Peyer's patch (tissue), 4 donors: ENCODE measurements at places on chromosomes 7 and 10.

- H3K27ac ChIP-seq = no peak overlapping the region
- no peak overlapping the region for H3K4me3 ChIP-seq
- no peak for DNase-seq
Observed at GRCh38 chr7:26090927-26091519, 61.0 kb upstream of the NFE2L3 start.

DNA sequence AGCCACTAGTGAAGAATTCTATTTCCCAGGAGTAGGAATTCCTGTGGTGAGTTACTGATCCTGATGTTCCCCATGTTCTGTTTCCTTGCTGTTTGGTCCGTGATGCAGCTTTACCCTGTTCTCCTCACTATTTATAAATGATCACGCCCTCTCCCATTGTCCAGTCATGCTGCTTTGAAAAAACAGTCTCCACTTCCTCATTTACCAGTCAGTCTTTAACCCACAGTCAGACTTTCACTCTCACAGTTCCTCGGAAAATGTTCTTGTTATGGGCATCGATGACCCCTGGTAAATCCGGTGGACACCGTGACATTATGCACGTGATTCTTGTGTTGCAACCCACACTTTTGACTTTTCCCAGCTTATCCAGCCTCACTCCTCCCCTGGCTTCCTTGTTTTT lies 14.4 kb downstream of the SCIN start:
- no peaks in the 10 kb centered on the region for H3K27me3 ChIP-seq
- H3K36me3 ChIP-seq = peaks cover 3% of the 10 kb centered on the region
- H3K27ac ChIP-seq = no peak overlapping the region
- DNase-seq = no peak

DNA sequence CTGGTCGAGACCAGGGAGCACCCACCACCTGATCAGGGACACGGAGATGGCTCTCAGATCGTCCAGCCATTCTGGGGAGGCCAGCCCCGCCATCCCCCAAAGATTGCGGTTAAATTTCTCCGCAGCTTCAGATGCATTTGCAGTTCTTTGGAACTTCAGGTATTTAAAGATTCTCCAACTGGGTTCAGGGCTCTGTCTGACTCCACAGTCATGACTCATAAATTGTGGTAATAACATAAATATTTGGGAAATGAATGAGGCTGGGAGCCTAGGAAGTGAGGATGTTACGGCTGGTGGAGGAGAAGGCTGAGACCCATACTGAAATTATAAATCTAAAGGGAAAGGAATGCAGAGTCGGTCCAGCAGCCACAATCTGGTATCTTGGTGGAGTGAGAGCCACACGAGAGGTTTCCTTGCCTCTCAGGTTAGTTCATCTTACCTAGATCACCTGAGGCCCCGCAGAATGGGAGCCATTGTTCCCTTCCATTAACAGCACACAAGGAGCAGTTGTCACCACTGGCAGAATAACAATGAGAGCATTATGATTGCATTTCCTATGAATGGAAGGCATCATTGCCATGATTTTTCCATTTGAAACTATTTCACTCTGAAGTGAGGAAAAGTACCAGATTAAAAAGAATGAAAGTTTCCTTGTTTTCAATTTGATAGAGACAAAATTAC lies 26.7 kb upstream of the DNAJB6 start:
- H3K4me3 ChIP-seq = no peak overlapping the region
- no peaks in the 10 kb centered on the region for H3K36me3 ChIP-seq
- no peaks in the 10 kb centered on the region for H3K4me1 ChIP-seq
- DNase-seq = no peak
- no peak overlapping the region for H3K27ac ChIP-seq

- no peak overlapping the region for H3K4me3 ChIP-seq
- no peak overlapping the region for H3K27ac ChIP-seq
- H3K4me1 ChIP-seq = peaks cover 61% of the 10 kb centered on the region
Observed at GRCh38 chr10:80473692-80474596, 19.8 kb downstream of the TSPAN14 start.

- no peaks in the 10 kb centered on the region for H3K36me3 ChIP-seq
- no peak overlapping the region for H3K4me3 ChIP-seq
- no peak for DNase-seq
- H3K27me3 ChIP-seq = no peaks in the 10 kb centered on the region
Observed at GRCh38 chr7:138710536-138711385, 9.6 kb upstream of the SVOPL start.

DNA sequence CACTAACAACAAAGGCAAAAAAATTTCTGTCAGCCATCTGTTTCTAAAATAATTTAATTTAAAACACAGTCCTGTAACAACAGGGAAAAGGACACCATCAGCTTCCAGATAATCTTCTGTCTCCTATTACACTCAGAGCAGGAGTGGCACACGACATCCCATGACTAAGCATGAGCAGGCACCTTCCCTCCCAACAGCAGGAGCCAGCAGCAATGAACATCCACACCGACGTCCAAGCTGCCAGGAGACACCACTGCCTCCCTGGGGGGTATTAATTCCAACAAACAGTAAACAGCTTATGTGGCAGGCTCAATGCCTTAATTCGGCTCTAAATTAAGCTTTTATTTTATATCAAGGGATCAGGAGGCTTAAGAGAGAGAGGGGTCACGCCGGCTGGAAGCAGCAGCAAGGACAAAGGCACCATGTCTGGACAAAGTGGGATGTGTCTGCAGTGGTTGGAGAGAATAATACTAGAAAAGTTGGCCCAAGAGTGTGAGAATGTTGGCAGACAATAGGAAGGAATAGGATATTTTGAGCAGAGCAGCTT lies 45.7 kb downstream of the KIAA1549 start:
- H3K27ac ChIP-seq = no peak overlapping the region
- H3K36me3 ChIP-seq = no peaks in the 10 kb centered on the region
- no peaks in the 10 kb centered on the region for H3K4me1 ChIP-seq
- H3K4me3 ChIP-seq = no peak overlapping the region
- no peaks in the 10 kb centered on the region for H3K27me3 ChIP-seq

- H3K4me1 ChIP-seq = no peaks in the 10 kb centered on the region
- H3K27ac ChIP-seq = no peak overlapping the region
- H3K4me3 ChIP-seq = no peak overlapping the region
- no peaks in the 10 kb centered on the region for H3K27me3 ChIP-seq
- no peak for DNase-seq
Observed at GRCh38 chr10:68132391-68132790, 23.1 kb downstream of the MYPN start.

DNA sequence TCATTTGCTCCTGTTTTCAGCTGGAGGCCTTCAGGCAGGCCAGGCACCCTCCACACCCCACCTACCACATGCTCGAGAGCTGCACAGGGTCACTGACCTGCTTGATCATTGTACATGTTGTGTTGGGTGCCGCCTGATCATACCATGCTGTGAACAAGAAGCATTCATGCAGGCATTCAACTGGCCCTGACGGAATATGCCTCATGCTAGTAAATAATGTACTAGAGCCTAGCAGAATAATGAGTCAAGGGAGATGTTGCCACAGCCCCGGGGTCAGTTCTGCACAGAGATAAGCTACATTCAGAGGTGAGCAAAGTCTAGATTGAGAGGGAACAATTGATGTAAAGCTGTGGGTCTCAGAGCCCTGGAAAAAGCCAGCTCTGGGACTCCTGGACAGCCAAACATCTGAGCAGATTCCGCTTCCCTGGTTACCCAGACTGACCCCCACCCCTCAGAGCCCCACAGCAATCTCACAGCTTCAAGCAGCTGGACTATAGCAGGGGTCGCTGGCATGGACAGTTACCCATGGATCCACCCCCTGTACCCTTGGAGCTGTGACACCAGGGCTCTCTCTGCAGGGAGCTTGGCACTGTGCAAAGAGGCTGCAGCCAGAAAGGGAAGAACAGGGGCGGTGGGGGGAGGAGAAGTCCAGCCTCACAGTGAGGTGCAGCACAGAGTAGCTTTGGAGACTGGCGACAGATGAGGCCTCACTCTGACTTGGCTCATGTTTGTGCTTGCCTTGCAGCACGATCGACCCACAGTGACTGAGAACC lies 86.6 kb downstream of the FRMPD2 start:
- H3K36me3 ChIP-seq = no peaks in the 10 kb centered on the region
- no peaks in the 10 kb centered on the region for H3K4me1 ChIP-seq
- no peak for DNase-seq
- H3K27ac ChIP-seq = no peak overlapping the region
- no peak overlapping the region for H3K4me3 ChIP-seq

DNA sequence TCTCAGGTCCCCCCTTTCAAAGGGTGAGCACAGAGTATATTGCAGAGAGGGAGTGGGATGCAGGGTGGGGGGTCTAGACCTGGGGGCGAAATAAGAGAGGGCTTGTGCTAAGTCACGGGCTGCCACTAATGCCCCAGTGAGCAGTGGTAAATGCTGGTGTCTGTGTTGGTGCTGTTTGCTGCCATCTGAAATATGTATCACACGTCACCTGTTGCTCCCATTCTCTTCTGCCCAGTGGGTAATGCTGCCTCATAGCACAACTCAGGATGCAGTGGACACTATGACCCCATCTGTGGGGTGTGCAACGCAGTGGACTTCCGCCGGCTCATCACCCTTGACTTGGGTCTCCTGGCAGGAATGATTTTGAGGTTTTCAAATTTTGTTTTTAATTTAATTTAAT lies 2.6 kb downstream of the STOX1 start:
- no peaks in the 10 kb centered on the region for H3K27me3 ChIP-seq
- DNase-seq = no peak
- H3K4me3 ChIP-seq = no peak overlapping the region
- H3K27ac ChIP-seq = no peak overlapping the region

GRCh38 chr7:25804154-25804553 lies 347.8 kb upstream of the NFE2L3 start:
- no peaks in the 10 kb centered on the region for H3K27me3 ChIP-seq
- DNase-seq = no peak
- no peak overlapping the region for H3K4me3 ChIP-seq
- H3K27ac ChIP-seq = no peak overlapping the region
- no peaks in the 10 kb centered on the region for H3K36me3 ChIP-seq

DNA sequence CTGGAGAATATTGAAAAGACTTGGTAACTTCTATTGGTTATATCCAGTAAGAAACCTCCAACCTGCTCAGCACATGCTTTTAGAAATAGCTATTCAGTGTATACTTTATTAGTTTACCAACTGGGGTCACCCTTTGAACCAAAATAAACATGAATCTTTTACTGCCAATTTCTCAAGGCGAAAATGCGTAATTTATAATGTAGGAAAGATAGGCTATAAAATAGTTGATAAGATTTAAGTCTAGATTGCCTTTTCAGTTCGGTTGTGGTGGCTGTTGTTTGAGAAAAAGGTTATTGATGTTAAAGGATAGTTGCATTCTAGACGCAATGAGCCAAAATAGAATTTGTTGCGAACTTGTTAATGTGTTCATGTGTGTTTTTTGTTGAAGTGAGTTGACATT lies 82.6 kb upstream of the OIT3 start:
- no peaks in the 10 kb centered on the region for H3K4me1 ChIP-seq
- no peak overlapping the region for H3K4me3 ChIP-seq
- H3K36me3 ChIP-seq = no peaks in the 10 kb centered on the region
- DNase-seq = no peak

DNA sequence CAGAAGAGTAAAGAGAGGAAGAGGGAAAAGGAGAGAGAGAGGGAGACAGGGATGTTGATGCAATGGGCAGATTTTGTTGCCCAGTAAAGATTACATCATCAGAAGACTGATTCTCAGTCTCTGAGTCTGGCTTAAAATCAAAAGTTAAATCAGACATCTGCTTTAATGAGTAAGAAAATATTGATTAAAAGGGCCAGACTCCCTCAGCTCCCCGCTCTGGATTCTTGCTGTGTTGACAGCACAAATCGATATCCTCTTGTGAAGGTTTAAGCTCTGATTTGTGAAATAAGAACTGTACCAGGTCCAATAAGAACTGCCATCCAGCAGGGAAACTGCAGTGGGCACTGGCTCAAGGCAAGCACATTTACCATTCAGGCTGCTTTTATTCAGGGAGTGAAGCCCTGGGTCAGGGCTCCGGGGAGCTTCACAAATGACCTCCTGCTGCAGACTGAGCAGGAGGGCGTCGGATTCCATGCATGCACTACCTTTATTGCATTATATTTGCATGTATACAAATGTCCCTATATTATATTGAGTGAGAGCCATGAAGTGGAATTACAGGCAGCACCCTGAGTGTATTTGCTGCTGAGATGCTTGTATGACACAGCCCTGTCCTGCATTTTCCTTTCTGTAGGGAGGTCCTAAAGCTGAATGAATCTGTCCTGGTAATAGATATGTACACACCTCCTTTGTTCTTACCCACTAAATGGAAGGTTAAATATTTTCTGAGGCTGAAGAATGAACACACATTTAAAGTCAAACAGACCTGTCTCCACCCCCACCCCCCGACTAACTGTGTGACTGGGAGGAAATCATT lies 401.5 kb downstream of the REEP3 start:
- H3K36me3 ChIP-seq = no peaks in the 10 kb centered on the region
- no peaks in the 10 kb centered on the region for H3K4me1 ChIP-seq
- DNase-seq = no peak
- H3K4me3 ChIP-seq = no peak overlapping the region

- H3K36me3 ChIP-seq = no peaks in the 10 kb centered on the region
- H3K4me3 ChIP-seq = no peak overlapping the region
- H3K27me3 ChIP-seq = no peaks in the 10 kb centered on the region
- no peaks in the 10 kb centered on the region for H3K4me1 ChIP-seq
- no peak overlapping the region for H3K27ac ChIP-seq
Observed at GRCh38 chr7:26617066-26617465, 247.3 kb downstream of the SKAP2 start.

DNA sequence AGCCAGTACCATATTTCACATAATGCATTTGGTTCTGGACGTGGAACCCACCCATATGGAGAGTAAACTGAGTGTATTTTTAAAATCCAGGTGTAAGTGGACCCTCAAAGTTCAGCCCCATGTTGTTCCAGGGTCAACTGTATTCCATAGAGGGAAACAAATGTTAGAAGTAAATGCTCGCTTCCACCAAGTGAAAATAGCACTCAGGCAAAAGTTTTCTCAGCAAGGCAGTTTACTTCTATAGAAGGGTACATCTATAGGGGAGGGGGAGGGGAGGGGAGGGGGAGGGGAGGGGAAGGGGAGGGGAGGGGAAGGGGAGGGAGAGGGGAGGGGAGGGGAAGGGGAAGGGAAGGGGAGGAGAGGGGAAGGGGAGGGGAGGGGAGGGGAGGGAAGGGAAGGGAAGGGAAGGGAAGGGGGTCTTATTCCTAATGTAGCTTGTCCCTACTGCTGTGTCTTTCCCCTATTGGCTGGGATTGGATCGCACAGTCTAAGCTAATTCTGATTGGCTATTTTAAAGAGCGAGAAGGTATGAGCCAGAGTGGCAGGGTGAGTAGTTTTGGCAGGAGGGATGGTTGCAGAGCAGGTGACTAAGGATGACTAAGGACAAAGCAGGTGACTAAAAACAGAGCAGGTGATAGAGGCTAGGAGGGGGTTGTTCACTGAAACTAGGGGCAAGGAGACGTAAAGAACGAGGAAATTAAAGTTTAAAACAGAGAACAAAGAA lies 29.1 kb downstream of the GARIN1A start:
- H3K4me1 ChIP-seq = no peaks in the 10 kb centered on the region
- no peaks in the 10 kb centered on the region for H3K27me3 ChIP-seq
- H3K27ac ChIP-seq = no peak overlapping the region
- DNase-seq = no peak
- H3K36me3 ChIP-seq = no peaks in the 10 kb centered on the region
- H3K4me3 ChIP-seq = no peak overlapping the region

- DNase-seq = no peak
- H3K36me3 ChIP-seq = no peaks in the 10 kb centered on the region
- no peak overlapping the region for H3K4me3 ChIP-seq
- H3K27me3 ChIP-seq = no peaks in the 10 kb centered on the region
Observed at GRCh38 chr7:117023325-117023854, 70.1 kb downstream of the ST7 start.
